ENCODE measurements at places on chromosomes 11 and 22.
A peak's percentile ranks its signal among the peaks of the same experiment; 100 is the strongest.

DNA sequence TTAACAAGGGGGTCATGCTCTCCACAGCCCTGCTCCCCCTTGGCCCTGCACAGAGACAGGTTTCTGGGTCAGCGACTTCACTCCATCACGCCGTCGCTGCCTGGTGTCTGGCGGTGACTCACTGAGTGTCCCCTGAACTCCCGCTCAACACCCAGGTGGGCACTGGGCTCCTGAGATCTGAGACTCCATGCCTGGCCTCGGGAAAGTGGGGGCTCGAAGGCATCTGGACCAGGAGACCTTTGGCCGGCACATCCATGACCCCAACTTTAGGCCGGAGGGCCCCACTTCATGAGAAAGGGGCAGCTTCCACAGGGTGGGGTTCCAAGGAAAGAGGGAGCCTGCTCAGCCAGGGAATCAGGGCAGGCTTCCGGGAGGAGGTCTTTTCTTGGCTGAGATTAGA lies 79.3 kb upstream of the PRR5 start:
- DNase-seq = no peak

GRCh38 chr22:39021552-39022250 lies 774 bp downstream of the APOBEC3D start:
- DNase-seq = no peak

DNA sequence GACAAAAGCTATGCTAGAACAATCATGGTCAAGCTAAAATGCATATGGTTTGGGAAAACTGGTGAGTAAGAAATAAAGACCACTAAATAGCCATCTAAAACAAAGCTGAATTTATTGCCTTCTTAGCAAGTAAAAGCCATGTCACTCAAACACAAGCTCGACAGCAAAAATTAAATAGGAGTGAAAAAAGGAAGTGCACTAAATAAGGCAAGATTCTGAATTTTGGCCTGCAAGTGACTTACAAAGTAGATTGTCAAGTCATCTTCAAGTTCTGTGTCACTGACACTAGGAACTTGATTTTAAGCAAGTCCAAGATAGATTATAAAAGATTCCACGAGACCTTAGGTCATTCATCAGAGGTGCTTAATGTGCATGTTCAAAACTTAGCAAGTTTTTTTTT lies 27.4 kb downstream of the TUG1 start:
- DNase-seq = no peak

DNA sequence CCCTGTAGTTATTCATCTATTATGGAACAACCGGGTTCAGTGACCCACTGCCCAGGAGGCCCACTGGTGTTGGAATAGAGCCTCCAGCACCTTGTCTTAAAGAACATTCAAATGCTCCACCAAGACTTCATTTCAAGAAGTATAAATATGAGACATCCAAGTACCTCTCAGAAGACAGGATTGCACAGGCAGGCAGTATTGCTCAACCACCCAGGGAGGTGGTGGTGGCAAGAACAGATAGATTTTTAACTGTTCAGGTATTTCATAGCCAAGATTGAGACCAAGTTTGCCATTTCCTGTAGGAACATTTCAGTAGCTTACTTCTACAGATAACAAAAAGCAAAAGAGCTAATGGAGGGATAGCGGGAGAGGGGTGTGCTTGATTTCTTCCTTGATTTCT lies 78.7 kb downstream of the COMMD9 start:
- no peak for DNase-seq

GRCh38 chr11:47572715-47573255 lies 6.0 kb downstream of the KBTBD4 start:
- DNase-seq = no peak

DNA sequence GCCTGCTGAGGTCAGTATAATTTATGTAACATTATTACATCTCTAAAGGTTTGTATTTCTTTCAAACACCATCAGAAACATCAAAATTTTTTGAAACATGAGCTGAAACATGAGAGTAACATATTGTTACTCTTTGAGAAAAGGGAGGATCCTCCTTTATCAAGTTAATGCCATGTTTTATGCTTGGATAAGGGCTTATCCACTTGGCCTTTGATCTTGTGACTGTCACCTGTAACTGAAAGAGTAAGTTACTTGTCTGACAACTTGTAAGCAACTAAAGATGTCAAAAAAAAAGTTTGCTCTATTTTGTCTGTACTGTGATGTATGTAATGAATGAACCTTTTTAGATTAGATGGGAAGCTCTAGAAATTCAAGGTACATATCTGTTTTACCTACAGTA lies 59.6 kb downstream of the FAR1 start:
- no peak for DNase-seq

- no peak for DNase-seq
Measured at GRCh38 chr22:33519974-33520903, 400.0 kb downstream of the LARGE1 start.

GRCh38 chr11:96065379-96065778 lies 141.5 kb upstream of the MTMR2 start:
- DNase-seq = no peak

- no peak for DNase-seq
Measured at GRCh38 chr22:46528121-46528610, 9.3 kb downstream of the CELSR1 start.

DNA sequence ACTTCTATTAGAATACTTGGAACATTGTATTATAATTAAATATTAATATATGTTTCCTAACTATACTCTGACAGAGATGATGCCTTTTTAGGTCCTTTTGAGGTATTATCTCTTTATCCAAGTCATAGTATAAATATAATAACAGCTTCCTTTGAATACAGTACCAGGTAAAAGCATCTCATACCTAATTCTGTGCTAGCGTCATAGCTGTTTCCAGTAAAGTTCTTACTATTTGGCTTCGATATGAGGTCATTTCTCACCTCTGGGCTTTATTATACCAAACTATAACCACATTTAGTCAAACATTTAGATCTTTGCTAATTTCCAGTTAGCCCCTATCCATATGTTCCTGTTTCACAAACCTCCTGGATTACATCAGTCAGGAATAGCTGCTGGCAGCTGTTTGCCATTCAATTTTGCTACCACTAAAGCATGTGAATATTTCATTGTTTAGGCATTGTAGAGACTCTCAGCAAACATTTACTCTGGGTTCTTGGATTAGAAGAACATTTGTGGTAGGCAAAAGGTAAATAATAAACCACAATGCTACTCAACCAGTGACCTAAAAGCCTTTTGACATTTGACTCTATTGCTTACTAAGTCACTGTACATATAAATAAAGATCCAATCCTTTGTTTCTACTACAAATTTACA lies 255.1 kb downstream of the TTC28 start:
- no peak for DNase-seq

- DNase-seq = no peak
Measured at GRCh38 chr11:102266099-102266498, 51.2 kb upstream of the BIRC3 start.

DNA sequence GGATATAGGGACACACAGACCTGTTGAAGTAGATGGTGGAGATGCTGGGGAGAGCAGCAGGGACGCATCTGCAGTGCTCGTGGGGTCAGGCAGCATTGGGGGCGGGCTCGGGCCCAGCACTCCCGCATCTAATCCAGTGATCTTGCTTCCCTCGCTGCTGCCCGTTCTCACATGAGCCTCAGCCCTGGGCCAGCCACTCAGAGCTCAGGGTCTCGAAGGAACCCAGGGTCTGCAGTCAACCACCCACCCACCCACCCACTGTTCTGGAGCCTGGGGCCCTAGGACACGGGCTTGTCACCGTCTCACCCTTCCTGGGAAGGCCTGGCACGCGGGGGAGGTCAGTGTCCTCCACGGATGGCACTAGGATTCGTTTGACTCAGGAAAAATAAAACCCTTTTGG lies 406.0 kb downstream of the TBC1D22A start:
- no peak for DNase-seq

GRCh38 chr11:46001448-46001914 lies 79.0 kb downstream of the LARGE2 start:
- DNase-seq = peak; percentile 18

DNA sequence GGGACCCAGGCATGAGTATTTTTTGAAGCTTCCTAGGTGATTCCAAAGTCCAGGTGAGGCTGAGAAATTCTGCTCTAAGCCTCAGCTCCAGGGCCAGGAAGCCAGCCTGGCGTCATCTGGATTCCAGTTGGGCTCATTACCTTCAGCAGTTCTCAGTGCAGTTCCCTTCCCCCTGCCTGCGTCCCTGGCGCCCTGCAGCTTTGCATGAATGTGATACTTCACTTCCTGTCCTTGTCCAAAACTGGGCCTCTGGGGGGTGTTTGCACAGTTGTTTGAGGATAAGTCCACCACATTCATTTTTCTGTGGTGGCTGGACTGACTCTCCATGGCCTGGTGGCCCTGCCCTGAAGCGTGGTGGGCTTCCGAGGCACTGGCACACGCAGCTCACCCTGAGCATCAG lies 98.1 kb downstream of the TENM4 start:
- DNase-seq = no peak

- no peak for DNase-seq
Measured at GRCh38 chr22:44956840-44957767, 52.7 kb downstream of the PHF21B start.

- no peak for DNase-seq
Measured at GRCh38 chr11:28146123-28146751, 38.0 kb downstream of the METTL15 start.

GRCh38 chr11:10777806-10778205 lies 26.8 kb downstream of the CTR9 start:
- peak; percentile 15 for DNase-seq

DNA sequence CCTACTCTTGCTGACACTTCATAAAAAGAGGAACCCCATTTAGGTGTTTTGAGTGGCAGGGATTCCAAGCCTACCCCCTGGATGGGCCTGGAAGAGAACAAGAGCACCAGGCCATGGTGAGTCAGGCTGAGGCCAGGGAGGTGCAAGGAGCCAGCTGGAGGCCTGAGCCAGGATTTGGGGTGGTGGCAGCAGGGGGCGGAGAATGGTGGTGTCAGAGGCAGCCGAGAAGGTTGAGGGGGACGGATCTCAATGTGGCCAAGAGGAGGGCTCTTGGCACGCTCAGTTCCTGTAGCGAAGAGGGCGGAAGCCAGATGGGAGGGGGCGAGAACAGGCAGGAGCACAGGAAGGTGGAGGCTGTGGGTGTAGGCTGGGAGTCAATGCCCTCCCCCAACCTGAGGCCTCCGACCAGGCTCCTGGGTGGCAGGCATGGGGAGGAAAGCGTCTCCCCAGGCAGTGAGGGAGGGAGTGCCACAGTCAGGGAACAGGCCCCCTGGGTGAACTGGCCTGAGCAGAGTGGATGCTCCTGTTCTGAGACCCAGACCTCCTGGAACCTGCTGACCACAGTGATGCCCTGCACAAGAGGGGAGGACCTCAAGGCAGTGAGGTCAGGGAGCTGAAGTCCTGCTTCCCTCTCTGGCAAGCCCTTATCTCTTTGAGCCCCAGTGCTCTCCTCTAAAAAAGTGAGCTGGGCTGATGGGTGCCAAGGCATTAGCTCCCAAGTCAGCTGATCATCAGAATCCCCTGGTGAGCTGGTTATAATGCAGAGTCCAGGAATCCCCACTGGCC lies 13.9 kb downstream of the RTN4RL2 start:
- no peak for DNase-seq

DNA sequence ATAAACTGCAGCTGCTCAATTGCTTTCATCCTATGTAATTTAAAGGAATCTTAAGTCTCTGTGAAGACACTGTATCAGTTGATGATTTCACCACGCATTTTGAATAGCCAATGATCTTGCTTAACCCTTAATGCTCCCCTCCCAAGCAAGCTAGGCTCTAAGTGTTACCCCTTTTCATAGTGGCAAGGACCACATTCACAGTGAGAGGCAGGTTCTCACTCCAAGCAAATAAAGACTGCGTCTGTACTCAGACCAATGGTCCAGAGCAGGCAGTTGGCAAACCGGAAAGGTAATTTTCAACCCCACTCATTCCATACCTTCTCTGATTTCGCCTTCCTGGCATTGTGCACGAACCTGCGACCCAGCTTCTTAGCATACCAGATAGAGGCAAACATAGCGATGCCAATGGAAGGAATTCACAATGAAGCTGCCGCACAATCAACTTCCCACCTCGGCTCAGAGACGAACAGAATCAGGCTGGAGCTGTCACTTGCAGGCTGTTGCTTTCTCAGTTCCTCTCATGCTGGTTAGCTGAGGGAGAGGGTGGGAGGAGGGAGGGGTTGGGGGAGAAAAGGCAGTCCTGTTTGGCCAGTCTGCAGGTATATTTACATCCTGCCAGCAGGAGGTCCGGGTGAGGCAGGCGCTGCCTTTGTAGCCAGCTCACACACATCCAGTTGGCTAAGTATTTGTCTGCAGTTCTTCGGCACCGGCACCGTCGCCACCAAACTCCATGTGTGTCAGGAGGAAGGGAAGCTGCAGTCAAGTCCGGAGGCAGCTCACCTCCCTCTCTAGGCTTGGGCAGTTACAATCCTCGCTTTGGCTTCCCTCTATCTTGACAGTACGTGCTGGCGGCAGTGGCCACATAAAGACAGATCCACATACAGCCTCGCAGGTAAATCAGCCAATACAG lies 1151.2 kb upstream of the CCDC90B start:
- peak; percentile 47 for DNase-seq

DNA sequence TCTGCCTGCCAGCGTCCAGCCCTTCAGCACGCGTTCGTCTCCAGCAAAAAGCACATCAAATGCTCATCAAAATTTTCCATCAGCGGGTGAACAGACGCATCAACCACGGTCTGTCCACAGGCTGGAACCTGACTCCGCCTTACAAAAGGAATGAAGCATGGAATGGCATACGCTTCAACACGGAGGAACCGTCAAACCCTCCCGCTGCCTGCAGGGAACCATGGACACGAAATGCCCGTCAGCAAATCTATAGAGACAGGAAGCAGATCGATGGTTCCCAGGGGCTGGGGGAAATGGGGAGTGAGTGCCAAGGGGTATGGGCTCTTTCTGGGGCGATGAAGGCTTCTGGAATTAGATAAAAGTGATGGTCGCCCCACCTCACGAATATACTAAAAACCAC lies 16.2 kb downstream of the TSSC4 start:
- no peak for DNase-seq

DNA sequence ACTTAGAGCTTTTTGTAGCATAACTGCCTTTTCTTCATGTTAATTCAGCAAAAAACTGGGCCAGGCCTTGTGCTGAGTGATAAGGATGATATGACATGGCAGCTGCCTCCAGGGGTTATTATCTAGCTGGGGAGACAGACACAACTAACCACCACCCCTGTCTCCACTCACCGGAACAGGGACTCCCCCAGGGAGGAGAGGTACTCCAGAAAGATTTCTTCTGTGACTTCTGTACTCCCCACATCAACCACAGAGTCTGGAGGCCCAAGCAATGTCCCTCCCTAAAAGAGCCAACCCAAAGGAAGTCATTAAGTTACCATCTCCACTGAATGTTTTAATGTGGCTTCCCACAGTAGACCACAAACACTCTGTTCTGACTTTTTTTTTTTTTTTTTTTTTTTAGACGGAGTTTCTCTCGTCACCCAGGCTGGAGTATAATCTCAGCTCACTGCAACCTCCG lies 14.3 kb upstream of the PMM1 start:
- DNase-seq = no peak

Data from Ammon's horn (tissue), 1 donor.